Thoracic aorta (tissue), 2 donors: ENCODE measurements at places on chromosomes 13 and 19. TPM values are rescaled to one million over a fixed set of nuclear protein-coding genes. Genes with fewer than 3 reads are reported as not detected.

DNA sequence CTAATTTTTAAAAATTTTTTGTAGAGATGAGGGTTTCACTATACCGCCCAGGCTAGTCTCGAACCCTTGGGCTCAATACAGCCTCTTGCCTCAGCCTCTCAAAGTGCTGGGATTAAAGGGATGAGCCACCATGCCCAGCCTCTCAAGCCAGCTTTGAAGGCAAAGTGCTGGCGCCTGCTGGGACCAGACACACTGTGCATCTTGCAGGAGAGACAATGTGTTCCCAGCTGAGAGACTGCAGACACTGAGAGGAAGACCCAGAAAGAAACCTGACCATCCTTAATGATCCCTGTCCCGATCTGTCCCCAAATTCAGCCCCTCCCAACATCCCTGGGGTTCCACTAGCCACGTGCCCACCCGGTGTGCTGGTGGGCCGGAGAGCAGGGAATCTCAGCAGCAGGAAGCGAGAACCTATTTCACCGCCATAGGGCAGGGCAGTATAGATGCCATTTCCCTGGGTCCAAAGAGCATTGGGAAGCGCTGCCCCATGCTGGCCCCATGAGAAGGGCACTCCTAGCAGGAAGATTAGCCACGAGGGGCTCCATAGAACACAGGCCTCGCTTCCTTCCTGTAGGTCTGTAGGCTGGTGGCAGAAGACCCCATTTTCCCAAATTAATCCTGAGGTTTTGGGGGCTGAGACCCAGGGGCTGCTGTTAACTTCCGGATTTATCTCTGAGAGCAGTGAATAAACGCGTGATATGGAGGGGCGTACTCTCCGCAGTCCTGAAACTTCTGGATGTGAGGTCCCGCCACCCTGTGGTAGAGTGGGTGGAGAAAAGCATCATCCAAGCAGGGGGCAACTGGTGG is 968 bp downstream of the RAVER1 start:
- H3K4me3 ChIP-seq: peak overlapping the region; percentile 100
- peak overlapping the region; percentile 96 for H3K27ac ChIP-seq
- no peaks in the 10 kb centered on the region for H3K27me3 ChIP-seq
- H3K36me3 ChIP-seq: peaks cover 28% of the 10 kb centered on the region
- peaks cover 14% of the 10 kb centered on the region for H3K4me1 ChIP-seq

- H3K27ac ChIP-seq: no peak overlapping the region
- no peak overlapping the region for H3K4me3 ChIP-seq
- H3K27me3 ChIP-seq: no peaks in the 10 kb centered on the region
- no peaks in the 10 kb centered on the region for H3K36me3 ChIP-seq
These were observed 725.6 kb upstream of the SLITRK5 start for GRCh38 chr13:86945584-86945983.

GRCh38 chr13:43764349-43764748 is 22.4 kb downstream of the ENOX1 start:
- H3K4me1 ChIP-seq: no peaks in the 10 kb centered on the region
- H3K27me3 ChIP-seq: no peaks in the 10 kb centered on the region
- no peaks in the 10 kb centered on the region for H3K36me3 ChIP-seq
- no peak overlapping the region for H3K4me3 ChIP-seq
- no peak for DNase-seq

DNA sequence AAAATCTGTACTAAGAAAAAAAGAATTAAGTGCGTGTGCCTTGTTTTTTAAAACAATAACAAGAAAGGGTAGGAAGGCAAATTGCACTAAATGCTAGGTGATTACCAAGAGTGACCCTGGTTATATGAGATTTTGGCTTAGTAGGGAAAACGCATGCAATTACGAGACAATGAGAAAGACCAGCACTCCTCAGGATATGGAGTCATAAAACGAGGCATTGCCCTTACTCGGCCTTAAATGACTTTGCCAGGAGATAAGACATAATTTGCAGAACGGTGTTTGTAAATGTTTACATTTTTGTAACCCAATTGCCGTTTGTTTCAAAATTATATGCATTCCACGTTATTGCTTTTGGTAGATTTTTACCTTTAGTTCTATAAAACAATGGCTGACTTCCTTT is 179.8 kb downstream of the RBM26 start:
- no peak for DNase-seq
- H3K4me3 ChIP-seq: no peak overlapping the region
- no peak overlapping the region for H3K27ac ChIP-seq
- H3K4me1 ChIP-seq: no peaks in the 10 kb centered on the region
- no peaks in the 10 kb centered on the region for H3K27me3 ChIP-seq

DNA sequence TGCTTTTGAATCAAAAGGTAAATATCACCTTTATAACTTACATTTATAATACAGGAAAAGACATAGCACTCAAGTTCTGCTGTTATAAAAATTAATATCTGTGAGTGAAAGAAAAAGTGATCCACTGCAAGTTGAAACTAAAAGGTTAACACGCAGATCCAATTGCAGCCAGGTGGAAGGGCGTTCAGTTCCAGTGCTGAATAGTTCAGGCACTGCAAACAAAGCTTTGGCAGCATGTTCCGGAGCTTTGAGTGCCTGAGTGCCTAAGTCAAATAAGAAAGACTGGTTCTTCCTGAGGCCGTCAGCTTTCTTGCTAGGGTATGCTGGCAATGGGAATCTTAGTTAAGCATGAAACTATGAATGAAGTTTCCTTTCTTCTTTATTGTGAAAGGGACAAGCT is 200.3 kb downstream of the LMO7 start:
- no peaks in the 10 kb centered on the region for H3K27me3 ChIP-seq
- H3K4me3 ChIP-seq: no peak overlapping the region
- H3K4me1 ChIP-seq: no peaks in the 10 kb centered on the region
- H3K36me3 ChIP-seq: peaks cover 10% of the 10 kb centered on the region
- no peak overlapping the region for H3K27ac ChIP-seq

DNA sequence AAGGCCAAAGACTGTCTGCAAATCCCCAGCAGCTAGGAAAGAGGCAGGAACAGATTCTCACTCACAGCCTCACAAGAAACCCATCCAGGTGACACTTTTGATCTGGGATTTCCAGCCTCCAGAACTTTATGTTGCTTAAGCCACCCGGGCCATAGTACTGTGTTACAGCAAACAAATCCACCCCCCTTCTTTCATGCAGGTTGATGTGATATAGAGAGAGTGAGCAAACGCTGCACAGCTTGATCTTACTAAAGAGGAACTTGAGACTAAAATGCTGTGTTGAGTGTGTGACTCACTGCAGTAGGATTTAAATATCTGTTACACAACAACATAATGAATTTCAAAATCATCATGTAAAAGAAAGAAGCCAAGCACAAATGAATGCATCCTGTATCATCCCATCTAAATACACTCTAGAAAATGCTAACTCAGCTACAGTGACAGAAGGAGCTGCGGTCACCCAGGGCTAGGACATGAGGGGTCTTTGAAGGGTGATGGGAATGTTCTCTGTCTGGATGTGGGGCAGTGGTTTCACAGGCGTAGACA is 32.2 kb downstream of the RCBTB2 start:
- no peak overlapping the region for H3K4me3 ChIP-seq
- no peaks in the 10 kb centered on the region for H3K36me3 ChIP-seq
- H3K27me3 ChIP-seq: no peaks in the 10 kb centered on the region
- peaks cover 8% of the 10 kb centered on the region for H3K4me1 ChIP-seq

- no peaks in the 10 kb centered on the region for H3K36me3 ChIP-seq
- no peak for DNase-seq
- peak overlapping the region; percentile 87 for H3K4me3 ChIP-seq
- H3K27ac ChIP-seq: peak overlapping the region; percentile 70
These were observed 13.6 kb upstream of the LATS2 start for GRCh38 chr13:21075011-21075378.

DNA sequence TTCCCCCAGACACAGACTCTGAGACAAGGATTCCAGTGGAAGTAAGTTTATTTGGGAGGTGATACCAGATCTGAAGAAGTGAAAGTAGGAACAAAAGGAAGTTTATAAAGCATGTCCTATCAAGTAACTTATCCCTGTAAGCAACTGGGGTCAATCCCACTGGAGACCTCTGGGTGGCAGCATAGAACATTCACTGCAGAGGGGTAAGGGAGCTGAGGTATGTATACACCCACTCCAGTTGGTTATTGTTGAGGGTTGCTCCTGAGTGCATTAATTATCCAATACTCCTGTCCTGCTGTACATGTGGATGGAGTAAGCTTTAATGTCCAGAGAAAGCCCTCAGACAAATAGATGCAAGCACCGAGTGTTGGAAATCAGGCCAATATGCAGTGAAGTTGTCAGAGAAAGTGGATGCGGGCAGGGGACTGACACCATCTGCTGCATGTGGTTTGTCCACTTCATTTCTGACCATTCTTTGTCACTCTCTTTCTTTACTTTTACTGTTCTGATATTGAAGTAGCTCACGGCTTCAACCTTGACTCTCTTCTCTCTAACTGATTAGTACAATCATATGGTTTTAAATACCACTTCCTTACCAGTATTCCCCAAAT is 46.7 kb downstream of the NOTCH3 start:
- no peaks in the 10 kb centered on the region for H3K36me3 ChIP-seq
- no peaks in the 10 kb centered on the region for H3K27me3 ChIP-seq
- DNase-seq: no peak
- H3K4me1 ChIP-seq: no peaks in the 10 kb centered on the region

GRCh38 chr19:28920269-28921066 is 292.5 kb downstream of the UQCRFS1 start:
- no peak for DNase-seq
- H3K27ac ChIP-seq: no peak overlapping the region
- no peaks in the 10 kb centered on the region for H3K27me3 ChIP-seq
- H3K4me1 ChIP-seq: no peaks in the 10 kb centered on the region
- no peak overlapping the region for H3K4me3 ChIP-seq
- H3K36me3 ChIP-seq: no peaks in the 10 kb centered on the region

- H3K27ac ChIP-seq: no peak overlapping the region
- DNase-seq: no peak
- no peaks in the 10 kb centered on the region for H3K27me3 ChIP-seq
- no peak overlapping the region for H3K4me3 ChIP-seq
These were observed 9.0 kb upstream of the IPO5 start for GRCh38 chr13:97944396-97945029.

DNA sequence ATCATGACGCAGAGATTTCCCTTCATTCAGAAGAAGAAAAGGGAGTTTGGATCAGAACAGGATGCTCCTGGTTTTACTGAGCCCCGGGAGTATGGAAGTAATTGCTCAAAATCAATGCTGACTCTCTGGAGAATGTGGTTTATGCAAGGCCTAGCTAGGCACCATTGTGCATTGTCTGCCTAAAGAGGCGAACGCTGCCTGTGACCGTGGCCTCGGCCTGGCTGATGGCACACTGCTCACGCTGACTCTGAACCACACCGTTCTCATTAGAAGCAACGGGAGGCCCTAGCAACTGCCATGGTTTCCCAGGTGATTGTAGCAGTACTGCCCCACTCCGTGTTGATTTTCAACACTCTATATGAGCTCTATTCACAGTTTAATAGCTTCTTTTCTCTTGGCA is 41.7 kb upstream of the UBL3 start:
- H3K36me3 ChIP-seq: no peaks in the 10 kb centered on the region
- H3K27ac ChIP-seq: no peak overlapping the region
- no peaks in the 10 kb centered on the region for H3K27me3 ChIP-seq
- H3K4me1 ChIP-seq: no peaks in the 10 kb centered on the region
- no peak overlapping the region for H3K4me3 ChIP-seq
- DNase-seq: no peak

DNA sequence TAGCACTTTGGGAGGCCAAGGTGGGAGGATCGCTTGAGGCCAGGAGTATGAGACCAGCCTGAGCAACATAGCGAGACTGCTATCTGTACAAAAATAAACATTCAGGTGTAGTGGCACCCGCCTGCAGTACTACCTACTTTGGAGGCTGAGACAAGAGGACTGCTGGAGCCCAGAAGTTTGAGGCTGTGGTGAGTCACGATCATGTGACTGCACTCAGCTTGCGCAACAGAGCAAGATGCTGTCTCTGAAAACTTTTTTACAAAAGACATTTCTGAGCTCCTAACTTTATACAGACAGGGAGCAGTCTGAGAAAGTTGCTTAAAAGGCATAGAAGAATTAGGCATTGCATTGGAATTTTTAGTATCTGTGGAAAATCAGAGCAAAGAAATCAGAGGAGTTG is 10.4 kb upstream of the TBC1D4 start:
- H3K4me3 ChIP-seq: no peak overlapping the region
- no peaks in the 10 kb centered on the region for H3K4me1 ChIP-seq
- no peak overlapping the region for H3K27ac ChIP-seq
- no peaks in the 10 kb centered on the region for H3K27me3 ChIP-seq
- no peak for DNase-seq

GRCh38 chr19:4593409-4593851 is 33.9 kb upstream of the SEMA6B start:
- H3K4me3 ChIP-seq: no peak overlapping the region
- peaks cover 6% of the 10 kb centered on the region for H3K27me3 ChIP-seq
- H3K27ac ChIP-seq: no peak overlapping the region
- H3K4me1 ChIP-seq: peaks cover 2% of the 10 kb centered on the region

DNA sequence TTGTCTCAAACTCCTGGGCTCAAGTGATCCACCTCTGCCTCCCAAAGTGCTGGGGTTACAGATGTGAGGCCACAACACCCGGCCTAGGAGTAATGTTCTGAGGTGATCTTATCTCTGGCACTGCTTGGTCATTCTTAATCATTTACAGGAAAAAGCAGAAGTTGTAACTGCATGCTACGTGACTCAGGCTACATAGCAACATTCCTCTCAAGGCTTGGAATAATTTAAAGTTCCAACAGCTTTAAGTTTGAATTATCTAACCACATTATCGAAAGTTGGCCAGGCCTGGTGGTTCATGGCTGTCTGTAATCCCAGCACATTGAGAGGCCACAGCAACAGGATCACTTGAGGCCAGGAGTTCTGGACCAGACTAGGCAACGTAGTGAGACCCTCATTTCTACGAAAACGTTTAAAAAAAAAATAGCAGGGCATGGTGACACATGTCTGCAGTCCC is 3.9 kb upstream of the B9D2 start:
- peaks cover 11% of the 10 kb centered on the region for H3K4me1 ChIP-seq
- no peaks in the 10 kb centered on the region for H3K27me3 ChIP-seq
- peak overlapping the region; percentile 75 for H3K27ac ChIP-seq
- H3K36me3 ChIP-seq: no peaks in the 10 kb centered on the region
- H3K4me3 ChIP-seq: no peak overlapping the region

- no peak for DNase-seq
- no peaks in the 10 kb centered on the region for H3K36me3 ChIP-seq
- H3K27me3 ChIP-seq: no peaks in the 10 kb centered on the region
- no peaks in the 10 kb centered on the region for H3K4me1 ChIP-seq
These were observed 72.7 kb downstream of the KATNAL1 start for GRCh38 chr13:30234619-30235162.

DNA sequence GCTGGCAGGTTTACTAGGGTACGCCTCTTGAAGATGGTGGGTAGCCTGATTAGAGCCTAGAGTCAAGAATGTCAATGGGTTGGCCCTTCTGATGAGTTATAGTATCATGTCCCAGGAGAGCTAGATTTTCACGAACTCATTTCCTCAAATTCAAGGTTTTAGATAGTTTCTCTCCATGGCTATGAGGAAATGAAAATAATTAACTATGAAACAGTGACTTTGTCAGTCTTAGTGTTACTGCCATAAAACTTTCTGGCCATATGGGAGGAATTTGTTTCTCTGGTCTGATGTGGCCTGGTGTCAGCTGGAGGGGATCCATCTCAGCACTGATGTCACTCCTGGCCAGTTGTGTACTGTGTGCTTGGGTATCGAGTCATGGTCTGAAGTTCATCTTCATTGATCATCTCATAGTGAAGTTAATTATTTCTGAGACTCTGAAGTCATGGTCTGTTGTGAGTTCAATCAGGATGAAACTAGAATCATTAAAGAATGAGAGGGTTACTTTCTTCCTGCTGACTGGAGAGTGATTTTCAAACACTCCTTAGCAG is 49.4 kb upstream of the TNFSF11 start:
- H3K36me3 ChIP-seq: no peaks in the 10 kb centered on the region
- DNase-seq: no peak
- no peaks in the 10 kb centered on the region for H3K4me1 ChIP-seq

Gene FLT3LG
- 5.6 TPM for total RNA-seq

Gene GNG8
- not detected for total RNA-seq

Gene C13orf42
- total RNA-seq: not detected

Gene SBSN
- total RNA-seq: 1.5 TPM

Gene APC2
- 0.78 TPM for total RNA-seq

Gene HCST
- 13.2 TPM for total RNA-seq

Gene PGLYRP1
- total RNA-seq: not detected

Gene LRRC25
- total RNA-seq: 30.3 TPM

Gene CFAP97D2
- total RNA-seq: not detected
